Breast epithelium (tissue), 4 donors: ENCODE measurements at places on chromosomes 11 and 22. TPM values are rescaled to one million over a fixed set of nuclear protein-coding genes. Genes with fewer than 3 reads are reported as not detected.
A peak's percentile ranks its signal among the peaks of the same experiment; 100 is the strongest.

DNA sequence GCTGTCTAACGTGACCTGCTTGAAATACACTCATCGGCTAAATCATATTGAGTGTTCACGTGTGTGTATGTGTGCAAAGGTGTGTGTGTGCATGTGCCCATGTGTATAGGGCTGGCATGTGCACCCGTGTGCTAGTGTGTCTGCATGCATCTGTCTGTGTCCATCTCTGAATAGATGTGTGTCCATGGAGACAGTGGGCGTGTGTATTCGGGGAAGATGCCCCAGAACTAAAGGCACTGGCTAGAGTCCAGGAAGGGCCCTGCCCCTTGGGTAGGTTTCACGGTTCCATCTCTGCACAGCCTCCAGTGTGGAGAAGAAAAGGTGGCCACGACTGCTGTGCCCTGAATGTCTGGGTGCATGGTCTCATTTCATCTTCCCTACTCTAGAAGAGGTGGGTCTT, 220.3 kb downstream of the MN1 start:
- no peak for DNase-seq

DNA sequence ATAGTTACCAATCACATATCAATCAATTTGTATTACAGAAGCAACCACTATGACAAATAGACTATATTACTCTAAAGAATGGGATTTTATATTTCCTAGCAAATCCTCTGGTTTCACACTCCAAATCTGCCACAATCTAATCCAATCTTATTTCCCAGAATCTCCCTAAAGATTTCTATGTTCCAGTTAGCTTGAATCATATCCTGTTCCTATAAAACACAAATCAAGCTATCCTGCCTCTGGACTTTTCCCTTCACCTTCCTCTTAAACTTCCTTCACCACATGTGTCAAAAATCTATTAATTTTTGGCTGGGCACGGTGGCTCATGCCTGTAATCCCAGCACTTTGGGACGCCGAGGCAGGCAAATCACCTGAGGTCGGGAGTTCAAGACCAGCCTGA, 50.0 kb downstream of the PIK3C2A start:
- DNase-seq = no peak

GTSE1 gene
- total RNA-seq = not detected

TSGA10IP gene
- total RNA-seq = not detected

TNNI2 gene
- total RNA-seq = not detected

- DNase-seq = no peak
These were observed 9.9 kb upstream of the TTLL1 start for GRCh38 chr22:43099095-43099494.

DNA sequence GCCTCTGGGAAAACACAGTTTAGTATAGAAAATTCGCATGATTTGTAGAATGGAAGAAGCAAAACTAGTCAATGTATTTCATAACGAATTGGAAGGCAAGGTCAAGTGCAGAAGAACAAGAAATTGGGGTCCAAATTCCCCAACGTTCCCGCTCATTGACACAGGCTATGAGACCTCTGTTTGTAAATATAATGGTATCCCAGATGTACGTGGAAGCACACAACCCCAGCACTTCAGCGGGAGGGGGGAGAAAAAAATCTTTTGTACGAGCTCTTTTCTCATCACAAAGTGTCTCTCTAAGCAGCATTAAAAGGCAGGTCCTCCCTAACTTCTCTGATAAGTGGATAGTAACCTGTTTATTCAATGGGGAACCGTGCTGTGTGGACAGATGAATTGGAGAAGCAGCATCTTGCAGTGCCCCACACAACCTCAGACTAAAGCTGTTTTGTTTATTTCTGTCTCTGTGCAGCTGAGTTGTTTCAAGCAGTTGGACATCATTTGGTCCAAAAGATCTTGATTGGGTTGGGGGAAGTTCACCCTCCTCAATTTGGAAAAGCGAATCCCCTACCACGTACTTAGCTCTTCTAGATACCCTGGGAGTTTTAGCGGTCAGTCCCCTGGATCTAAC, 1.1 kb upstream of the GAB2 start:
- no peak for DNase-seq

OR4C45 gene
- not detected for total RNA-seq

GRCh38 chr11:134583397-134583990, 171.5 kb upstream of the B3GAT1 start:
- DNase-seq = no peak

- no peak for DNase-seq
These were observed 939.0 kb downstream of the BRD1 start for GRCh38 chr22:48888466-48889208.

SLC5A12 gene
- total RNA-seq = not detected

DNA sequence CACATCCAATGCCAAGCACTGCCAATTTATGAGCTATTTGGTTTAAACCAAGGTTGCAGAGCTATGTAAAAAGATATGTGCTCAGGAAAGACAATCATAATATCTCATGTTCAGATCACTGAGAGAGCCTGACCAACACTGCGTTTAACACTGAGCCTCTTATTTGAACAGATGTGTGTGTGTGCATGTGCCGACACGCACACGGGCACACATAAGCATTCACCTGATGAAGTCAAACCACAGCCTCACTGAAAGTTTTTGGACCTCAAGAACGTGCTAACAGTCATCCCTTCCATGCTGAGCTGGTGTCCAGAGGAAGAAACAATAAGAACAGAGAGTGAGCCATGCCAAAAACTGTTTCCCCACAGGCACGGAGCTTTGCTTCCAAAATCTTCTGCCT, 23.4 kb downstream of the HPS4 start:
- DNase-seq = no peak

DNA sequence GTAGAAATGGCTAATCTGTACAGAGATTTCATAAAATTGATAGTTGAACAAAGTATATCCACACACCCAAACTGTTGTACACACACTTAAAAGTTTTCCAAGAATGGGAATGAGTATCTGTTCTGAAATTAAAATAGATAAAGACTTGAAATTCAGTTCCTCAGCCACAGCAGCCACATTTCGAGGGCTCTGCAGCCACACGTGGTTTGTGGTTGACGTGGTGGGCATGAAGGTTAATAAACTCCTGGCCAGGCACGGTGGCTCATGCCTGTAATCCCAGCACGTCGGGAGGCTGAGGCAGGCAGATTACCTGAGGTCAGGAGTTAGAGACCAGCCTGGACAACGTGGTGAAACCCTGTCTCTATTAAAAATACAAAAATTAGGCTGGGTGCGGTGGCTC, 24.0 kb downstream of the TPST2 start:
- DNase-seq = no peak

- DNase-seq = no peak
These were observed 33.2 kb upstream of the TTC12 start for GRCh38 chr11:113281052-113281725.

TAGLN gene
- 1,663 TPM for total RNA-seq

- DNase-seq = no peak
These were observed 147.6 kb downstream of the ME3 start for GRCh38 chr11:86524620-86525352.

- no peak for DNase-seq
These were observed 64.3 kb upstream of the RASD2 start for GRCh38 chr22:35476341-35476740.

DNA sequence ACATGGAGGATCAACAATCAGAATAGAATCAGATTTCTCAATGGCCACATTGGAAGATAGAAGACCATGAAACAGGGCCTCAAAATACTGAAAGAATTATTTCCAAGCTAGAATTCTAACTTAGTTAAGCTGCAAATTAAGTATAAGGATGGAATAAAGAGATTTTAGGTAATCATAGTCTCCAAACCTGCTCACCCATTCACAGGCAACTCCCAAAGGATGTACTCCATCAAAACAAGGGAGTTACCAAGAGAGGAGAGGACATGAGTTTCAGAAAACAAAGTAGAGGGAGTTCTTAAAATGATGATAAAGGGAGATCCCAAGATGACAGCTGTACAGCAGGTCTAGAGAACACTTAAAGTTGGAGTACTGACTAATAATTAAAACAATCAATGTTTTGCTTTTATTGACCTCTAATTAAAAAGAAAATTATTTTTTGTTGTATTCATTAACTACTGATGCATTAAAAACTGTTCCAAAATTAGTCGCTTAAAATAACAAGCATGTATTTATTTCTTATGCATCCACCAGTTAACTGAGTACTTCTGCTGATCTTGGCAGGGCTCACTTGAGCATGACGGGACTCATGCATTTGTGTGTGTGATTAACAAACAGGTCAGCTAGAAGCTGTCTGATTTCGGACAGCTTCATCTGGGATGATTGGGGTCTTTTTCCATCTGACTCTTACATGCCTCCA, 95.6 kb downstream of the CD44 start:
- DNase-seq = no peak

DNA sequence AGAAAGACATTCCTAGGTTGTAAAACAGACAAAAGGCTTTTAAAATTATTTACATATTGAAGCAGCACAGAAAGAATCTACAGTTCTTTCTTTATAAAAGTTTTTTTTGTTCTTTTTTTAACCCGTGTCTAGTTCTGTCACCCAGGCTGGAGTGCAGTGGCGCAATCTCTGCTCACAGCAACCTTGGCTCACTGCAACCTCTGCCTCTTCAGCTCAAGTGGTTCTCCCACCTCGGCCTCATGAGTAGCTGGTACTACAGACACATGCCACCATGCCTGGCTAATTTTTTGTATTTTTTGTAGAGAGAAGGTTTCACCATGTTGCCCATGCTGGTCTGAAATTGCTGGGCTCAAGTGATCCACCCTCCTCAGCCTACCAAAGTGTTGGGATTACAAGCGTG, 3.8 kb upstream of the INCENP start:
- no peak for DNase-seq

AIFM3 gene
- total RNA-seq = 2.2 TPM

TRIM49 gene
- total RNA-seq = not detected

DNA sequence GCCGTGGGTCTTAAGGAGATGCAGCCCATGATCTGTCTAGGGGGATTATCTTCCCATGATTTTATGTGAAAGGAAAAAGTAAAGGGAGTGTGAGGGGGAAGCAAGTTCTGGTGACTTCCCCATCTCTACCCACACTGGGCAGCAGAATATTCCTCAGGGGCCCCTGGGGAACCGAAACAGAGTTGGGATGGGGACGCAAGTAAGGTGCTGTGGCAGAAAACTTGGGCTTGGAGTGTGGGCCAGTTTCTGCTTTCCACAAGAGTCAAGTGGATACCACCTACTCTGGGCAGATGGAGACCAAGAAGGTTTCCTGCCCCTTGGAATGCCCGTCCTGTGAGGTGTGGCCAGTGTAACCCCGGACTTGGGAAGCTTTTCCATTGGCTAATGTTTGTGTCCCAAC, 64.4 kb downstream of the SGSM3 start:
- DNase-seq = no peak

DNA sequence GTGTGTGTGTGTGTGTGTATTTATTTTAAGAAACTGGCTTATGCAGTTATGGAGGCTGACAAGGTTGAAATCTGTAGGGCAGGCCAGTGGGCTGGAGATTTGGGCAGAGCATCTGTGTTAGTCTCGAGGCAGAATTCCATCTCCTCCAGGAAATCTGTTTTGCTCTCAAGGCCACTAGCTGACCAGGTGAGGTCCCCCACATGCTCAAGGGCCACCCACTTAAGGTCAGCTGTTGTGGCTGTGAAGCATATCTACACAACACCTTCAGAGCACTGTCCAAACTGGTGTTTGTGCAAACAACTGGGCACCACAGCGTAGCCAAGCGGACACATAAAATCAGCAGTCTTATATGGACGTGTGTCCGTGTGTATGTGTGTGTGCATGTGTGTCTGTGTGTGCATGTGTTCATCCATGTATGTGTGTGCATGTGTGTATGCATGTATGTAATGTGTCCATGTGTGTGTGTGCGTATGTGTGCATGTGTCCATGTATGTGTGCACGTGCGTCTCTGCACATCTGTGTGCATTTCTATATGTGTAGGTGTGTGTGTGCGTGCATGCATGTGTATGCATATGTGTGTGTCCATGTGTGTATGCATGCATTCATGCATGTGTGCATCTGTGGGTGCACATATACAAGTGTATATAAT, 400.9 kb downstream of the BRD1 start:
- peak; percentile 35 for DNase-seq

KREMEN1 gene
- total RNA-seq = 13.5 TPM

PRG3 gene
- total RNA-seq = not detected

DNA sequence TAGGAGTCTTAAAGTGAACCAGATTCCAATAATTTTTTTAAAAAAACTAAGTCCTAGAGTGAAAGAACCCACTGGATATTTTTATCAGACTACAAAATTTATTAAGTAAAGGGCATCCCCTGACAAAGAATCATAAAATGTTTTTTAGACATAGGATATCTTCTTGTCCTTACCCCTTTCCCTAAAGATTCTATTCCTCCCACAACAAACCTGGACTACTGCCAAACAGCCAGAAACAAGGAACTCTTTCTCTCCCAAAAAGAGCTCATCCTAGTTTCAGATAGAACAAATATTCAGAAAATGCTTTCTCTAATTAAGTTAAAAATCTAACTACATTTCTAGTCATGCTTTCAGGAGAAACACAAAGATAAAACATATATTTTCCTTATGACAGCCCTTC, 327.1 kb downstream of the FAM181B start:
- no peak for DNase-seq

DNA sequence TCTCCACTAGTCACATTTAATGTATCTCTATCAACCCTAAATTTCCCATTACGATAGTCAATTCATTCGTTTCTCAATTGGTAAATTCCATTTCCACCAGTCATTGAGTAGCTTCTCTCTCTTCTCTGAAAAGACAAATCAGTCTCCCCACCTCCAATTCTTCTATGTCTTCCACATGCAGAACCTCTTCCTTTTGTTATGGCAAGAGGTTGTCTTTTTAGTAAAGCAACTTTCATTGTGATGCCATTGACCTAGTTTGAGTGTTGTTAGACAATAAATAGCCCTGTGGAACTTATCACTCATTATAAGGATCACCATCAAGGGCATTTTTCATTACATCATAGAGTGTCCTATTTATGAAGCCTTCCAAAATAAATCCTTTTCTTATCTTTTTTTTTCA, 340.9 kb downstream of the LRRC4C start:
- no peak for DNase-seq

DNA sequence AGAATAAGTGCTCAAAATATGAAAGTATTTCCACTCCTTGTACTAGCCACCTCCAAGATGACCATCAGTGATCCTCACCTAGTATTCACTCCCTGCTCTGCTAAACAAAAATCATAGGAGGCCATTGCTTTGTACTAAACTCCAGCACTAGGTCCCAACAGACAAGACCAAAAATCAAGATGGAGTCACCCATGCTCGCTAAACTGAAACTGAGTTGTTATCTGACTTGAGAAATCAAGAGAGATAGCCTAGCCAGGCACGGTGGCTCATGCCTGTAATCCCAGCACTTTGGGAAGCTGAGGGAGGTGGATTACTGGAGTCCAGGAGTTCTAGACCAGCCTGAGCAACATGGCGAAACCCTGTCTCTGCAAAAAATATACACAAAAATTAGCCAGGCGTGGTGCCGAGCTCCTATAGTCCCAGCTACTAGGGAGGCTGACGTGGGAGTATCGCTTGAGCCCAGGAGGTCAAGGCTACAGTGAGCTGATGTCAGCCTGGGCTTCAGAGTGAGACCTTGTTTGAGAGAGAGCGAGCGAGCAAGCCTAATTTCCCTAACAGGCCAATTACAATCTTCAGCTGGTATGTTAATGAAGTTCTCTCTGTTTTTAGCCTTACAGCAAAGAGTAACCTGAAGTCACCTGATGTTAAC, 9.3 kb downstream of the SEC14L6 start:
- DNase-seq = no peak
